Activated naive CD8-positive, alpha-beta T cell treated with anti-CD3 and anti-CD28 coated beads for 36 hours (primary cell): ENCODE measurements at places on chromosomes 4 and X. TPM values are rescaled to one million over a fixed set of nuclear protein-coding genes. Genes with fewer than 3 reads are reported as not detected.

GRCh38 chrX:130125091-130125874, 15.0 kb upstream of the ELF4 start:
- H3K4me1 ChIP-seq: peaks cover under 1% of the 10 kb centered on the region
- no peaks in the 10 kb centered on the region for H3K36me3 ChIP-seq
- no peak for DNase-seq
- no peaks in the 10 kb centered on the region for H3K27me3 ChIP-seq
- no peak overlapping the region for H3K4me3 ChIP-seq

- H3K4me1 ChIP-seq: no peaks in the 10 kb centered on the region
- H3K36me3 ChIP-seq: no peaks in the 10 kb centered on the region
- H3K27ac ChIP-seq: no peak overlapping the region
These were observed 1661.6 kb upstream of the PCDH7 start for GRCh38 chr4:29058531-29058930.

GRCh38 chr4:24265989-24266388, 318.4 kb downstream of the DHX15 start:
- H3K36me3 ChIP-seq: no peaks in the 10 kb centered on the region
- peaks cover 4% of the 10 kb centered on the region for H3K27me3 ChIP-seq
- no peaks in the 10 kb centered on the region for H3K4me1 ChIP-seq
- no peak for DNase-seq
- H3K4me3 ChIP-seq: no peak overlapping the region

The NALF2 gene
- total RNA-seq: 0.26 TPM

The ABLIM2 gene
- total RNA-seq: 0.62 TPM
